H1 (cell line): ENCODE measurements at places on chromosomes 6 and 20.

- DNase-seq = no peak
Observed at GRCh38 chr6:23091795-23092194, 522.4 kb downstream of the HDGFL1 start.

- no peak for DNase-seq
Observed at GRCh38 chr6:4403828-4404227, 268.5 kb upstream of the ECI2 start.

GRCh38 chr6:169935861-169936260 is 184.4 kb downstream of the ERMARD start:
- no peak for DNase-seq

GRCh38 chr6:132684272-132684671 is 25.3 kb upstream of the TAAR1 start:
- no peak for DNase-seq

DNA sequence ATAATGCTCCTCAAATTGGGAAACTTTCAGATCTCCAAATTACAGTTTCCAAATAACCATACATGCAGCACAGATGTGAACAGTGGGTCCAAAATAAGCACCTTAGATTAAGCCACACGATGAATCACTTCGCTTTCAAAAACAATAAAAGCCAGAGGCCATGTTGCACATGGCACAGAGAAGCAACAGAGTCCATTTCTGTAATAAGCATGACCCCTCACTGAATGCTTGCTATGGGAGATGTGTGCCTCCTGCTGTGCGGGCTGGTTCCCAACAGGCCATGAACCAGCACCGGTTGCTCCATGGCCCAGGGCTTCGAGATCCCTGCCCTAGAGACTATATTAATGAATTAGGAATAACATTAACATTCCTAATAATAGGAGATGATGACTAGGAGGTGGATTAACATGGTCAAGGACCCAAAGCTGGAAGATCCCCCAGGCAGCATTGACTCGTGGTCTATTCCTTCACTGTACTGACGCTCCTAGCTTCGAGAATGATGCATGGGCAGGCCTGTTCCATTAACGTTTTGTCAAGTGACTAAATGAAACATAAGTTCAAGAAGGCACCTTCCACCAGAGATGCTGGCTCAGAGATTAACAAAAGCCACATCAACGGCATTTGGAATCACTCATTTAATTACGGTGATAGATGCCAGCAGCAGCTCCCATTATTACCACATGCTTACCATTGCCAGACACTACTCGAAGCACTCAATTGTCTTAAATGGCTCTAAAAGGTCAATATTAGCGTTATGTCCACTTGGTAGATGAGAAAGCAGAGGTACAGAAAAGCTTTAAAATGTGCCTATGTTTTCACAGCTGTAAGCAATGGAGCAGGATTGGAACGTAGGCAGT is 470.6 kb upstream of the AGPAT4 start:
- DNase-seq = no peak
